Activated T-cell treated with anti-CD3 and anti-CD28 coated beads for 1 hour (primary cell): ENCODE measurements at places on chromosomes 4 and X.

DNA sequence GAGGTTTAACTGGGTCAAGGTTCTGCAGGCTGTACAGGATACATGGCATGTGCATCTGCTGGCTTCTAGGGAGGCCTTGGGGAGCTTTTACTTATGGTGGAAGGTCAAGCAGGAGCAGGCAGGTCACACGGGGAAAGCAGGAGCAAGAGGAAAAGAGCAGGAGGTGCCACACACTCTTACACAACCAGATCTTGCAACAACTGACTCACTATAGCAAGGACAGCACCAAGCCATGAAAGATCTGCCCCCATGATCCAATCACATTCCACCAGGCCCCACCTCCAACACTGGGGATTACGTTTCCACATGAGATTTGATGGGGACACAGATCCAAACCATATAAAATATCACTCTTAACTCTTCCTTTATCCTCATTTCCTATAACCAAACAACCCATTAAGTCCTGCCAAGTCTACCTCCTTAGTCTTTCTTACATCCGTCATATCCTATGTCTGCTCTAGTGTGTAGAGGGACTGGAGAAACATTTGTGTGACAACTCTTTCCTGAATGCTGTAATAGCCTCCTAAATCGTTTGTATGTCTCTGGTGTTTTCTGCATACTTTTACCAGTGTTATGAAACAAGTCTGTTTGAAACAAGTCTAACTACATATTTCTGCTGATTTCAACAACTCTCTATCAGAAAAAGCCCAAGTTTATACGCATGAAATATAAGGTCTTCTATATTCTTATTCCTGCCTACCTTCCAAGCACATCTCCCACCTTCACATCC is 8.3 kb upstream of the RAP2C start:
- DNase-seq: no peak

- DNase-seq: no peak
Observed at GRCh38 chr4:7295197-7295910, 103.0 kb downstream of the SORCS2 start.

GRCh38 chrX:17154001-17154400 is 207.5 kb downstream of the REPS2 start:
- no peak for DNase-seq

- DNase-seq: no peak
Observed at GRCh38 chr4:123291329-123291728, 105.3 kb upstream of the SPRY1 start.

DNA sequence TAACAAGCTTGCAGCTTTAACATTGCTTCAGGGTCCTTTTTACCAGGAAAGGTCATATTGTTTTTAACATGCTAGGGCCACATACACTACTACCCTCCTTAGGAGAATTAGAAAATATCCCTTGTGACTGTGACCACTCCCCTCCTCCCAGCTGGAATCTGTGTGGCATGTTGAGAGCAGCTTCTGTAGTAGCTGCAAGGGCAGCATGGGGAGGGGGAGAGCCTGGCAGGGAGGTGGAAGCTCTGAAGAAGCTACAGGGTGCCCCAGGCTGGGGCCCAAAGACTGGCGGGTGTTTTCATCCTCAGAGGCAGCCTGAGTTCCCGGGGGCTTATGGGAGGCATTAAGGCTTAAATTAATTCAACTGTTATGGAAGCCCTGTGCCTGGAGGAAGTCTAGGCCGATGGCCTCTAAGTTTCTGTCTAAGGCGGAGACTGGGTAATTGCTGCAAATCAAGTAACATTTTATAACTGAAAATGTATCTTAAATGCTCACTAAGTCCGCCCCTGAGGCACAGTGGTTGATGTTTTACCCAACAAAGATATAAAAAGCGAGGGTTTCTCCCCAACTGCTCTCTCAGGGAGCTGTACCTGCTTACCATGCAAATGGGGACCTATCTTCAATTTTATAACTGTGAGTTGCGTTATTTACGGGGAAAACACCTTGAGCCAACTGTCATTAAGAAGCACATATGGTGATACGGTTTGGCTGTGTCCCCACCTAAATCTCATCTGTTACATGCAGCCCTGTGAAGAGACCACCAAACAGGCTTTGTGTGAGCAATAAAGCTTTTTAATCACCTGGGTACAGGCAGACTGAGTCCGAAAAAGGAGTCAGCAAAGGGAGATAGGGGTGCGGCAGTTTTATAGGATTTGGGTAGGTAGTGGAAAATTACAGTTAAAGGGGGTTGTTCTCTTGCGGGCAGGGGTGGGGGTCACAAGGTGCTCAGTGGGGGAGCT is 37.4 kb upstream of the STS start:
- DNase-seq: no peak

- no peak for DNase-seq
Observed at GRCh38 chrX:120315776-120316175, 4.5 kb upstream of the TMEM255A start.

- DNase-seq: no peak
Observed at GRCh38 chrX:20221902-20222301, 44.8 kb downstream of the RPS6KA3 start.

DNA sequence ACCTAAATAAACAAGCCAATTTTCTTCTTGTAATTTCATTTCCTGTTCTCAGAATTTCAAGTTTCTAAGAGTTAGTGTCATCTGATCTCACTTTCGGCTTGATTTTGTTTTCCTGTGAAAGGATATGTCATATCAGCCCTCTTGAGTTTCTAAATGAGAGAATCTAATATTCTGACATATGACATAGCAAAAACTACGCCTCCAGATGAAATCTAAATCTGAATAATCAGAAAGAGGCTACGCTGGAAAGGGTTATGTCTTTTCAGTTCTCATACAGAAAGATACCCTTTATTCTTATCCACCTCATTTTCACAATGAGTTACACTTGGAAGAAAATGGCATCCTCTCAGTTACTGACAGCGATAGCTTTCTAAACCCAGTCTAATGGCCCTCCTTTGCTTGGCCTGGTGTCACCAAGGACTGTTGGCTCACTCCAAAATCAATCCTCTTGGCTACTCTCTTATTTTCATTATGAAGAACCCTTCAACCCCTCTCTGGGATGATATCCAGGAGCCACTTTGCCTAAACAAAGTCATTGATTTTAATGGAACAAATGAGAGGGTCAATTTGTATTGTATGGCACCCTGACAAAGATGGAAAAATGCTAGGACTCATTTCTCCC is 65.6 kb downstream of the ASB9 start:
- no peak for DNase-seq

- no peak for DNase-seq
Observed at GRCh38 chrX:121150217-121150616, 102.8 kb downstream of the GLUD2 start.
